ENCODE measurements at places on chromosomes 6 and 20.

GRCh38 chr6:17096652-17097051 lies 5.2 kb upstream of the STMND1 start:
- DNase-seq: no peak

GRCh38 chr6:143339223-143339622 lies 111.3 kb downstream of the ADAT2 start:
- DNase-seq: no peak

DNA sequence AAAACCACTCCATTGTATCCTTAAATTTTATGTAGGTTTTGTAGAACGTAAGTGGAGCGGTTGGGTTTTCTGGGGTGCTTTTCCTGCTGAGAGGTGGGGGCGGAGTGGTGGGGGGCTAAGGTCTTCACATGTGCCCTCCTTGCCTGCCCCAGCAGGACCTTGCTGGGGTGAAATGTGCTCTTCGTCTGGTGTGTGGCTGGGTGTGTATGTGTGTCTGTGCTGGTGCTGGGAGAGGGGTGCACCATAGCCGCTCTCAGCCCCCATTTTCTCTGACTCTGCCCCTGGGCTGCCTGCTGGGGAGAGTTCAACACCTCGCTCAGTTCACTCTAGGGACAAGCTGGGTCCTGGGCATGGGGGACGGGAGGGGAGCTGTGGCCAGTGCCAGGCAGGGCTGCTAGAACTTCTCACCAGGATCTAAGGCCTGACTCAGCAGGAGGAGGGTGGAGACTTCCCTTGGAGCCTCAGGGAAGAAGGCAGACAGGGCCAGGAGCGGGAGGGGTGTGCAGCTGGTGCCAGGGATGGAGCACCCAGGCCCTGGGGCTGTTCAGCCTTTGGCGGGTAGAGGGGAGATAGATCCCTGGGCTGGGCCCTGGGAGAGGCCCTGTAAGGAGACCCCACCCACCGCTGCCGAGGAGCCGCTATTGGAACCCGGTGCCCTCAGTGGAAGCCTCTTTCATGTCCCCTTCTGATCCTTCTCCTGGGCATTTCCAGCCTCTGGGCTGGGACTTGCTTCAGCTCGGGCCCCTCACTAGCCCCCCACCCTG lies 4.8 kb downstream of the SOX18 start:
- DNase-seq: no peak

DNA sequence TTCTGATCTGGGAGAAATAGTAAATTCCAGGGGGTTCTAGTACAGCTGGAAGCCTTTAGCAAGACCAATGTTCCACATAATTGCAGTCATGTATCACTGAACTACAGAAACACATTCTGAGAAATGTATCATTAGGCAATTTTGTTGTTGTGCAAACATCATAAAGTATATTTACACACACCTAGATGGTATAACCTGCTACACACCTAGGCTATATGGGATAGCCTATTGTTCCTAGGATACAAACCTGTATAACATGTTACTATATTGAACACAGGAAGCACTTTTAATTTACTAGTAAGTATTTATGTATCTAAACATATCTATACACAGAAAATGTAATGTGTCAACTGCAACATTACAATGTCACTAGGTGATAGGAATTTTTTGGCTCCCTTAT lies 525.9 kb upstream of the NRSN1 start:
- DNase-seq: no peak
